ENCODE measurements at places on chromosomes 12 and 14.

DNA sequence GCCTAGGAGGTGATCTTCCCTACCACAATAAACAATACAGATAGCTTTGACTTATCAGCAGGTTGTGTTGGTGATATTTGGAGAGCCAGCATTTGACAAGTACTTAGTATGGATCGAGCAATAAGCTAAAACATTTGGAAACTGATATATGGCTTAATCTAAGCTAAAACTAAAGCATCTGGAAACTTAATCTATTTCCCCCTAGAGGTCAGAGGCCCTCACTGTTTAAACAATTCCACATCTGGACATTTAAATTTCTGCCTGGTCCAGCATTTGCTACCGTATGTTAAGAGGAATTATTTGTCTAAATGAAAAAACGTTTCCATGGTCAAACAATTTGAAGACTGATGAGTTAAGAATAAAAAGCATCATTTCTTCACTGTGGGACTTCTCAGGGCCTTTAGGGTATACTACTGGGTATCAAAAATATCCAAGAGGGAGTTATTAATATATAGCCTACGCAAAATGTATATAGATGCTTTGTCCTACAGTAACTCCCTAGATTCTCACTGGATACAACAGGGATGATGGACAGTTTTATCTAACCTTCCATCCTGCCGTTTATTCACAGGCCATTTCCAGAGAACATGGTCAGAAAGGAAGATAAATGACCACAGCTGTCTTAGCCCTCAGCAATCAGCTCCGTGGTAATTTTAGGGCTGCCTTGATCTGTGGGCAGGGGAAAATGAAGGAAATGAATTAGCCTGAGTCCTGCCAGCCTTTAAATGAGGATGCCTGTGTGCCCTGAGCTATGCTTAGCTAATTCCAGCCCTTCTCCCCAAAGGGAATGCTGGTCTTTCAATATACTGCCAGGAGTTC, 135.4 kb upstream of the NUDT4 start:
- DNase-seq, result no peak

DNA sequence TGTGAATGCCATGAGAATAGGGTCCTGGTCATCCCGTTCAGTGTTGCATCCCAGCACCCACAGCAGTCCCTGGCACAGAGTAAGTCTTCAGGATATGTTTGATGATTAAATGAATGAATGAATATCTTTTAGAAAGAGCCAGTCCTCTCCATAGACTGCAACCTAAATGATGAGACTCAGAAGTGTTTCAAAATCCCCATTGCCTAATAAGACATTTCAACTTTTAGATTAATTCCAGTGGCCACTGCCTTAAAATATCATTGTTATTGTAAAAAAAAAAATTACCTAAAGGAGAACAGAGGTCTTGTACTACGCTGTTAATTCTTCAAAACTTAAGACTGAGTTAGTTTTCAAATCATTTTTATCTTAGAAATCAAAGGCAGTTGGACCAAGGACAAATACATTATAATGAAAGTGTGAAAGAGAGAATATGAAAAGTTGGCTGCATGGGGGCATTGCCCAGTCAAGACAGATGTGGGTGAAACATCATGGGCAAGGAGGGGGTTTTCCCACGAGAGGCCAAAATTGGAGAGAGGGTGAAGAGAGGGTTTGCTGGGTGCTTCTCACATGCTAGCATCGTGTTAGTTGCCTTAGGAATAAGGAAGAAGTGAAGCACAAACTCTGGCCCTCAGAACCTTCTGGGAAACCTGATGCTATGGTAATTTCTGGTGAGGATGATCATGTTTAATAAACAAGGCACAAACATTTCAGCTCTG, 26.3 kb upstream of the CPM start:
- no peak for DNase-seq

GRCh38 chr12:2239381-2239871, 186.6 kb downstream of the CACNA1C start:
- no peak for DNase-seq

DNA sequence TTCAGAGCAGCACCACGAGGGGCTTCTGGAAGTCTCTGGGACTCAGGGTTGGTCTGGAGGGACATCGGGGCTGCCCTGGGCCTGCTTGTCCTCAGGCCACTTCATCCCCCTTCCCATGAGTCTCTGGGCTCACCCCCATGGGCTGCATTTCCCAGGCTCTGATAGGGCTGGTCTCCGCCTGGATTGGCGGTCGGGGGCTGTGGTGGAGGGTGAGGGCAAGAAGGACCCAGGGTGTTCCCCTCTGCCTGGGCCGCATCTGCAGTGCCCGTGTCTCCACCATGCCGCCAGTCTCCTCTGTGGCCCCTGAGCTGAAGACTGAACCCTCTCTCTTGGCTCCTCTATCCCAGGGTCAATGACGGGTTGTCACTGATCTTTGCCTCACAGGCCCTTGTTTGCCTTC, 242.1 kb downstream of the ADGRD1 start:
- DNase-seq, result no peak

DNA sequence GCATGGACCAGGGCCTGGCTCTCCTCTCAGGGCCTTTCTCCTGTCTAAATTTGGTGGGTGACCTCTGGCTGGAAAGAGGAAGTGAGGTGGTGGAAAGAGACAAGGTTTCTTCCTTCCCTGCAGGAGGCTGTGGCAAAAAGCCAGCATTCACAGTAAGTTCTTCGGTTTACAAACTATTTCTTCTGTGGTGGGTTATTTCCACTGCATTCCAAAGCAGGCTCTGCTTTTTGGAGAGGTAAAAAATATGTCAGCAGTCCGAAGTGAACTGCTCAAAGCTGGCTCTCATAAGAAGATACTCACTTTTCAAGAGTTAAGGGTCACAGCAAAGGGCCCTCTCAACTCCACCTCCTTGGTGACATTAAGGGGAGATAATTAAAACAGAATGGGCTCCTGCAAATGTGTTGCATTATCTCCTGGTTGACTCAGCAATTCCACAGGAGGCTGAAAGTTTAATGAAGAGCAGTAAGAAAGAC, 48.9 kb upstream of the POC1B start:
- DNase-seq, result no peak

DNA sequence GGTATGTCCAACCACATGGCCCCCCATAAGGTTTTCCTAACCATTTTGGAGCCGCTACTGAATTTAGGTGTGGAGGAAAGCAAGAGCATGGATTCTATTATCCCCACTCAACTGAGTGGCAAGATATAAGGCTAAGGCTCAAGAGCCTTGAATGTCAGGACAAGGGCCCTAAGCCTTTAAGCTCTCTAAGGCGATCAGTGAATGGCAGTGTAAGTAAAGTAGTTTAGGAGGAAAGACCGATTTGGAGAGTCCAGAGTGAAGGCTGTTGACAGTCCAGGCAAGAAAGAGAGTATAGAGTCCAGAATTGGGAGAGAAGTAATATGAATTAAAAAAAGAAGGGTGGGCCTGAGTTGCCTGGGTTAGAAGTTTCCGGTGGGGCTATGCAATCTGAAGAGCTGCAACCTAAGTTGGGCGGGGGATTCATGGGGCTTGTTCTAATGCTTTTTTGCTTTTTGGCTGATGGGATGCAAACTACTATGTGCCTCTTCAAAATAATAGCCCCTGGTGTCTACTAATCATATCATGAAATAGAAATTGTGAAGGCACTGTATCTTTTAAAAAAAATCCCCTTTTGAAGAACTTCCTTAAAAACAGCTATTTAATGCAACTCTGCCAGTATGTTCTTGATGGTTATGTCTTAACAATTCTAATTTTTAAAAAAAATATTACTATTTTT, at the start of gene SPIC:
SPIC (plus strand) TSS at position 626 of the 676 bp plus-strand sequence. CDS start 1,569 bp downstream, outside the sequence.
- no peak for DNase-seq

DNA sequence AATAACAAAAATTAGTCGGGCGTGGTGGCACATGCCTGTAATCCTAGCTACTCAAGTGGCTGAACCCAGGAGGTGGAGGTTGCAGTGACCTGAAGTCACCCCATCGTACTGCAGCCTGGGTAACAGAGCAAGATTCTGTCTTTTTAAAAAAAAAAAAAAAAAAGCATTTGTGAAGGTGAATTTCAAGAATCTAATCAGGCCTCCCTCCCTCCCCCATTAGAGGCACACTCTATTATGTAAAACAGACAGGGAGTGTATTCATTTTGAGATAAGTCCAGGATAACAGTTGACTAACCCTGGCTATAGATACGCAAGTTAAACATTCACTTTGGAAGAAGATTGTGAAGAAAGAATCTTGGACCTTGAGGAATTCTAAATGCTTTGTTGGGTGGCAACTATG, 2.9 kb downstream of the RESF1 start:
- DNase-seq, result no peak

- DNase-seq, result no peak
These were observed 40.7 kb downstream of the GPR135 start for GRCh38 chr14:59424341-59425071.

DNA sequence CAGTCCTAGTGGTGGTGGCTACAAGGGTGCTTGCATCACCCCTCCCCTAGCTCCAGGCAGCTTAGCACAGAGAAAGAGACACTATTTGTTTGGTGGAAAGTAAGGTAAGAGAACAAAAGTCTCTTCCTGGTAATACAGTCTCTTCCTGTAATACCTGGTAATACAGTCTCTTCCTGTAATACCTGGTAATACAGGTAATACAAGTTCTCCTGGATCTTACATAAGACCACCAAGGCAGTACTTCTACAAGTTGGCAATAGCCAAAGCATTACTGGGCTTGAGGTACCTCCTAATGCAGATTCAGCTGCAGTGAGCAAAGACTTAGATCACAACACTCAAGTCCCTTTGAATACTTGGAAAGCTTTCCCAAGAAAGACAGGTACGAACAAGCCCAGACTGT, 77.0 kb downstream of the CATSPERB start:
- no peak for DNase-seq

DNA sequence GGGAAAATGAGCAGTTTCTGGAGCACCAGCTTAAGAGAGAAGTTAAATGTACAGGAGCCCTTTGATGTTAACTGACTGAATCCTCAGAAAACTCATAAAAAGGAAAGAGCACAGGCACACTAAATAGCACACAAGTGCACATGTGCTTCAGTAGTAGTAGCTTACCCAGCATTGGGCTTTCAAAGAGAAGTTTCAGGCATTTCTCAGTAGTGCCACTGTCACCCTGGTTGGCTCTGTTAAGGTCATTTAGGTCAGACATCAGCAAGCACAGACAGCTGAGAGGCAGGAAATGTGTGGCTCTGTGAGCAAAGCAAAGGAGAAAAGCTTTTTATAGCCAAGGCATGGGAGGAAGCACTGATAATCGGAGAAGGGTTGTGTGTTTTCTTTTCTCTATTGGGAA, 96.3 kb upstream of the HIF1A start:
- DNase-seq, result no peak

DNA sequence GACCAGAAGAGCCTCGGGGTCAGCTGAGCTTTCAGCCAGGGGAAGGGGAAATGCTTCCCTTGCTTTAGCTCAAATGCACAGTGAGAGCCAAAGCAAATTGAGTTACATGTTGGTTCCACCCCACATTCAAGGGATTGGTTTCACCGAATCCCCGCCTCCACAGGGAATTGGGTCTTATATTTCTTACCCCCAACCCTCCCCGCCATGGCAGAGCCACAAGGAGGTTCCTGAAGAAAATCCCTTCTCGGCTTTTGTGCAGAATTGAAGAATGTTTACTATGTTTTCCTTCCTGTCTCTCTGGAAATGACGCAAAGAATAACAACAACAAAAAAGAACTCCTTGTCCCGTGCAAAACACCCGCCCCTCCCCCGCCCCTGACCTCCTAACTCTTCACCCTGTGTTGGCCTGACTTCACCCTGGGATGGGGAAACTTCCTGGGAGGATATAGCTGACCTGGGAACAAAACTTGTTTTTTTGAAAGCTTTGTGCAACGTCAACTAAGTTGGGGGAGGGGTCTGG, 21.9 kb upstream of the CIPC start:
- no peak for DNase-seq

GRCh38 chr14:72948481-72949138, 22.3 kb downstream of the DCAF4 start:
- DNase-seq, result peak; percentile 61

DNA sequence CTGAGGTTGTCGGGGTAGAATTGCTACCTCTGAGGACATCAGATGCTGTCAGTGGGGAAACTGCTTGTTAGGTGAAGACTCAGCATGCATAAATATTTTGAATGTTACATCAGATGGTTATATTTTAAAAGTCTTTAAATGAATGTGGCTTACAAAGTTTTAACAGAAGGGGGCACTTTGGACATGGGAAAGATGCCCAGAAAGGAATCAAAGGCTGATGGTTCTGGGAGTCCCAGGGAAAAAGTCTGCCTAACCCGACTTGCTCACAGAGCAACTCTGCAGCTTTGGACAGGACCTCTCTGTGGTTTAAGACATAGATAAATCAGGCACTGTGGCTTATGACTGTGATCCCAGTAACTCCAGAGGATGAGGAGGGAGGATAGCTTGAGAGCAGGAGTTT, 474.9 kb downstream of the ATP23 start:
- no peak for DNase-seq

DNA sequence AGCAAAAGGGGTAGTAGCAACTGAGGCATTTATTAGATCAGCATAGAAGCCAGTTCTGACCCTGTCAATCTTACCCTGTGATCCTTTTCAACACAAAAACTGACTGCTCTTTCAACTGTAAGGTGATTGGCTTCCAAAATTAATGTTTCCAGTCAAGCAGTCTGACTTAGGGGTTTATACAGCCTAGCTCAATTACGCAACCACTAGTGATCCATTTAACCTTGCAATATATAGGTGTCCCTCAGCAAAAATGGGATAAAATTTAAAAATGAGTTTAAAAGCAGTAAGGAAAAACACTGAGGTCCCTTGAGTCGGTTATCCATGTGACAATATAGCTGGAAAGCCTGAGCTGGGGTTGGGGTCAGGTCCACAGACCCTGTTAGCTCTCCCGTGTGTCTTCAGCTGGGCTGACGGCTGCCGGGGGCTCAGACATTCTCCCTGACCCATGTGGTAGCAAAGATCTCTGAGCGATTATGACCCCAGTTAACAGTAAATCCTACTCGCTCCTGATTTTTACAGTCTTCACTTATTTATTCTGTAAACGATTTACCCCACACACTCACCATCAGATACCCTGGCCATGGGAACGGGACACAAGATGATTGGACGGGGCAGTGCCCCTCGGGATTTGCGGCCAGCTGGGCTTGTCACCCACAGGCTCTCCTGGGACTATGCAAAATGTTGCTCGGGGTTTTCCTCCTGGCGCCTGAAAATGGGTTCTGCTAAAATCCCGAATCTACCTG, 16.6 kb downstream of the ADGRD1 start:
- DNase-seq, result no peak

GRCh38 chr12:115672506-115673080, 604.9 kb downstream of the MED13L start:
- DNase-seq, result no peak

- DNase-seq, result no peak
These were observed 33.7 kb upstream of the TEAD4 start for GRCh38 chr12:2925322-2925995.

- no peak for DNase-seq
These were observed 451.8 kb downstream of the ATP23 start for GRCh38 chr12:58393152-58393551.

GRCh38 chr12:107465625-107466024, 220.0 kb upstream of the PWP1 start:
- no peak for DNase-seq

DNA sequence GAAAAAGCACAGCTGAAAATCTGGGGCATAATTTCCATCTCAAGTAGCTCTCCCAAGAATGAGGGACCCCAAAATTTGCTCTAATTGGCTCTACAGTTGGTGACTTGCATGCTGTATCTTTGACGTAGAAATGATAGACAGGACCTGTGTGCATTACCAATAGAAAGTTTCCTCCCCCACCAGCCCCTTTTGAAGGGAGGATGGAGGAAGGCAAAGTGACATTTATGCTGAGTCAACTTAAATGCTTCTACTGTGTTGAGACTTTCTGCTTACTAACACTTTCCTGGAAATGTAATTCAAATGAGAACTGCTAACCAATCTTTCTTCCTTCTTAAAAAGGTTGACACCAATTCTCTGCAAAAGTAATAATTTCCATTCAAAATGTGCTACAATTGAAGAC, 31.9 kb downstream of the TSPAN8 start:
- DNase-seq, result no peak

GRCh38 chr12:29167988-29168387, 18.9 kb downstream of the FAR2 start:
- DNase-seq, result no peak

All from activated gamma-delta T cell treated with Interleukin-2 at 50 U/mL for 16 hours (primary cell).